ENCODE measurements at places on chromosomes 7 and 10. TPM values are rescaled to one million over a fixed set of nuclear protein-coding genes. Genes with fewer than 3 reads are reported as not detected.

DNA sequence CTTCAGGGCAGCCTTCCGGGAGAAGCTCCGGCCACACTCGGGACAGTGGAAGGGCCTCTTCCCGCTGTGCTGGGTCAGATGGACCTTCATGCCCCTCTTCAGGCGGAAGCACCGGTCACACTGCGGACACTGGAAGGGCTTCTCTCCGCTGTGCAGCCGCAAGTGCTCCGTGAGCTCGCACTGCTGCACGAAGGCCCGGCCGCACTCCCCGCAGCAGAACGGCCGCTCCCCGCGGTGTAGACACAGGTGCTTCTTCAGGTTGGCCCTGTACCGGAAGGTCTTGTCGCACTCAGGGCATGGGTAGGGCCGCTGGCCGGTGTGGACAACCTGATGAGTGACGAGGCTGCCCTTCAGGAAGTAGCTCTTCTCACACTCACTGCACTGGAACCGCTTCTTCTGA, 14.2 kb upstream of the ZNF786 start:
- no peaks in the 10 kb centered on the region for H3K27me3 ChIP-seq
- no peaks in the 10 kb centered on the region for H3K36me3 ChIP-seq
- H3K27ac ChIP-seq: no peak overlapping the region
- no peak for DNase-seq

GRCh38 chr7:4072161-4072925, 609.8 kb upstream of the FOXK1 start:
- DNase-seq: no peak
- no peaks in the 10 kb centered on the region for H3K27me3 ChIP-seq
- no peak overlapping the region for H3K27ac ChIP-seq
- H3K4me1 ChIP-seq: no peaks in the 10 kb centered on the region
- no peaks in the 10 kb centered on the region for H3K36me3 ChIP-seq
- no peak overlapping the region for H3K4me3 ChIP-seq

OR2F1 gene
- total RNA-seq: not detected

SHH gene
- not detected for total RNA-seq
